Hippocampal formation (tissue), 2 donors: ENCODE measurements at places on chromosomes 1 and 21.
A peak's percentile ranks its signal among the peaks of the same experiment; 100 is the strongest.

DNA sequence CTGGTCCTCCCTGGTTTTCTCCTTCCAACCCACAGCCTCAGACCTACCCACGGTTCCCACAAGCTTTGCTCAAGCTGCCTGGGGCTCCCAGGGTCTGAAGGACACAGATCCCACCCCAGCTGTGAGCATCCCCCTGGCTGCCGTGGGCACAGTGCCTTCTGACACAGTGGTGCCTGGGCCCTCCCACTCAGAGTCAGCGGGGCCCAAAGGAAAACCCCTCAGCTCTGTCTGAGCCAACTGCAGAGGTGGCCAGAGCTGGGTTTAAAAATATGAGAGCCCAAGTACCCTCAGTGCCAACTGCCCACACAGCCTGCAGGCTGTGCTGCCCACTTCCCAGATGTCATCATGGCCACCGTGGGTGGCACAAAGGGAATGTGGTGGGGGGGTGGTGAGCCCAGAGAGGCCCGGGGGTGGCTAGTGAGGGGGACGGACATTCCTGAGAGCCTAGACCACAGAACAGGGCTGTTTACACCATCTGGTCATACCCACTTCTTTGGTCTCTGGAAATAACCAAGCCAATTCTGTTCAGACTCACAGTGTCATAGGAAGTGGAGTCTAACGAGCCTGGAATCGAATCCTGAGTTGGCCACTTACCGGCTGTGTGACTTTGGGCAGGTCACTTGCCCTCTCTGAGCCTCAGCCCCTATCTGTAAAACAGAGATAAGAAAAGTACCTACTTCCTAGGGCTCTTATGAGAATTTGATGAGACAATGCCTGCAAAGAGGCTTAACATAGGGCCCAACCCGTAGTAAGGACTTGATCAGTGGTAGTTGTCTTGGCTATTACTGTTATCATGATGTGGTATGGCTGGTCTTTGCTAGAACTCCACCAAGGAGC, 85.5 kb downstream of the CAMK2N1 start:
- DNase-seq = no peak

DNA sequence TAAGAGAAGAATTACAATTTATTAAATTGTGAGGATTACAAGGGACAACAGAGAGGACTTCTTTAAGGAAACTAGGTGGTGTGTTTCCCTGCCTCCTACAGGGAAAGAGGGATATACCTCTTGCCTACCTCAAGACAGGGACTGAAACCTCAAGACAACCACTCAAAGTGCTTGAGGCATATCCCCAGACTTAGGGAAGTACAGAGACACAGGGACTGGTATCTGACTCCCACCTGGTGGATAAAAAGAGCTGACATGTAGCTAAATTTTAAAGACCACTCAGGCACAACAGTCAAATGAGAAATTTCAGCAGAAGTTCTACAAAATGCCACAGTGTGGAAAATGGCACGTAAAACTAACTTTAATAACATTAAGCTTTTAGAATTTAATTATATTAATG, 21.3 kb downstream of the DENND2C start:
- DNase-seq = no peak

- no peak for DNase-seq
Measured at GRCh38 chr1:22319608-22320007, 132.0 kb upstream of the ZBTB40 start.

GRCh38 chr1:67126111-67126746, 8.5 kb downstream of the C1orf141 start:
- no peak for DNase-seq

DNA sequence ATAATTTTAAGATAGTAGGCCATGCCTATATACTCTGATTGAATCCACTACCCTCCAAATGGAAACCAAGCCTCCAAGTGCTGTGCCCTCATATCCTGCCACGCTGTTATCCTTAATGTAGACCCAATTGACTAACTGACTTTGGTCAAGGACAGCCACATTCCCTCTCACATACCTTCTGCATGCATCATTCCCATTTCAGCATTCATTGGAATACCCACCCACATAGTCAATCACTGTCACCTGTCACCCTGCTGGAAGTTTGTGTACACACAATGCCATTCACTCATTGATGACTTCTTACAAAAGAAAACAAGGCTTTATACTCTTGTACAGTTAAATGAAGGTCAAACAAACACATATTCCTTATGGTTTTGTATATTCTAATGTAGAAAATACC, 221.1 kb upstream of the PBX1 start:
- DNase-seq = no peak

GRCh38 chr21:38668541-38668940, 137.2 kb upstream of the ETS2 start:
- no peak for DNase-seq

DNA sequence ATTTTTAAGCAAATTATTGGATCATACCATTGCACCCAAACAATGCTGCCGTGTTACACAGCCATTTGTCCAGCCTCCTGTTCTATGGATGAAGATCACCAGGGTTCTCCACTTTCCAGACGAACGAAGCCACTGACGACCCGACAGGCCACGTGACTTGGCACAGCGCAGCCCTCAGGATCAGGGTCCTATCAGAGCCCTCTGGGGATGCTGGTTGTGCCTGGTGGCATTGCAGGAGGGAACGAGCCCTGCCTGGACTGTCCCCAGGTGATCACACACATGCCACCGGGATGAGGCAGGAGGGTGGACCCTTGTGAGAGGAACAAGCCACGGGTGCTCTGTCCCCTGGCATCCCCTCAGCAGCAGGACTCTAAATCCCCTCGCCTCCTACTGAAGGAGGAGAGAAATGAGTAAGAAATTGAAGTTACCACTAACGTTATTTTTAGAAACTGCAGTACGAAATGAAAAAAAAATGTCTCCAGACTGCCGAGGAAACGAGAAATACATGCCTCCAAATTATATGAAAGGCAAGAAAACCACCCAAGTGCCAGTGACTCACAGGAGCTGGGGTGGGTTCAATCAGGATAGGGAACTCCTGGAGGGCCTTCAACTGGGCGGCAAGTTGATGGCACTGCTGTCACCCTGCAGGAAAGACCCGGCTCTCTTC, 58.7 kb upstream of the PDE9A start:
- no peak for DNase-seq

GRCh38 chr1:205505076-205505729, 734 bp downstream of the CDK18 start:
- DNase-seq = no peak

GRCh38 chr1:52920791-52921291, 699 bp downstream of the ECHDC2 start:
- DNase-seq = no peak

DNA sequence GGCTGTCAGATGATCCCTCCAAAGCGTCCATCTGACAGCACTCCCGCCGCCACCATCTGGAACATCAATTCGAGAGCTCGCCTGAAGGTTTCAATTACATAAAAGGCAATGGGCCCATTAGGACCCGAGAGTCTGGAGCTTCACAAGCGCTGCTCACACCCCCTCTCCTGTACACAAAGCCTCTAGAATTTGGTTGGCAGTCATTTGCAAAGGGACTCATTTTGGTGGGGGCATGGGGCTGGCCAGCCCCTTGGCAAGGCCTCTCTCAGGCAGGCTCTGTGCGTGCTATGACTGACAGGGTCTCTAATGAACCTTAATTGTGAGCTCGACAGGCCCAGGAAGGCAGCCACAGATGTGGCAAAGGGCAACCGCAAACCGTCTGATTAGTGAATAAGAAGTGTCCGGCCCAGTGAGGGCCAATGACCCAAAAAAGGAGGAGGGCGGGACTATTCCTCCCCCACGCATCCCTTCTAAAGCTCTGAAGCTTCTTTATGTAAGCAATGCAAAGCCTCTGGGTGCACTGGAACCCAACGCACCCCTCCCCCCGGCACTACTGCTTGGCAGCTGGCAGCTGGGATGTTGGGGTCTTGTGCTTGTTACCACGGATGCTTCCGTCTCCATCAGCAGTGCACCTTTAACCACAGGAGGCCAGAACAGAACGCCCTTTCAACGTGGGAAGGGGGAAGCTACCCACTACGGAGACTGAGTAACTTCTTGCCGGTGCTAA, 79.4 kb downstream of the CAPZB start:
- peak; percentile 51 for DNase-seq

DNA sequence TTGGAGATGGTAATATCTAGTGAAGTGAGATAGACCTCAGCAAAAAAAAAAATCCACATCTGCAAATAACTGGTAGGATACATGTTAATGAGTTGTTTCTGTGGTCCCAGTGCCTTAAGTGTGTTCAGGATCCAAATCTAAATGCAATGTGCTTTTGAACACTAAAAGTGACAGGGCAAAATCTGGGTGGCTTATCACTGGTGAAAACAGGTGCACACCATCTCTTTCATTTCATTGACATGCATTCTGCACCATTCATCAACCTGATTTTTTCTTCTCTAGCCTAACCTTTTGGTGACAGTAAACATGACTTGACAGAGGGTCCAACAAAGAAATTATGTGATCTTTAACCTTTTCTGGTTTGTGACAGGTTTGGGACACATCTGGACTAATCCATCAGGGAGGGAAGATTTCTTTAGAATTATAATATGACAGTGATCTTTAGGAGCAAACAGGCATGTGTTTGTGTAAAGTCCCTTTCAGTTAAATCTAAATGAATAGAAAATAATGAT, 201.6 kb upstream of the NEGR1 start:
- no peak for DNase-seq

GRCh38 chr1:77433934-77434333, 152.1 kb downstream of the AK5 start:
- DNase-seq = no peak

- no peak for DNase-seq
Measured at GRCh38 chr21:32994305-32994704, 31.4 kb upstream of the OLIG2 start.

DNA sequence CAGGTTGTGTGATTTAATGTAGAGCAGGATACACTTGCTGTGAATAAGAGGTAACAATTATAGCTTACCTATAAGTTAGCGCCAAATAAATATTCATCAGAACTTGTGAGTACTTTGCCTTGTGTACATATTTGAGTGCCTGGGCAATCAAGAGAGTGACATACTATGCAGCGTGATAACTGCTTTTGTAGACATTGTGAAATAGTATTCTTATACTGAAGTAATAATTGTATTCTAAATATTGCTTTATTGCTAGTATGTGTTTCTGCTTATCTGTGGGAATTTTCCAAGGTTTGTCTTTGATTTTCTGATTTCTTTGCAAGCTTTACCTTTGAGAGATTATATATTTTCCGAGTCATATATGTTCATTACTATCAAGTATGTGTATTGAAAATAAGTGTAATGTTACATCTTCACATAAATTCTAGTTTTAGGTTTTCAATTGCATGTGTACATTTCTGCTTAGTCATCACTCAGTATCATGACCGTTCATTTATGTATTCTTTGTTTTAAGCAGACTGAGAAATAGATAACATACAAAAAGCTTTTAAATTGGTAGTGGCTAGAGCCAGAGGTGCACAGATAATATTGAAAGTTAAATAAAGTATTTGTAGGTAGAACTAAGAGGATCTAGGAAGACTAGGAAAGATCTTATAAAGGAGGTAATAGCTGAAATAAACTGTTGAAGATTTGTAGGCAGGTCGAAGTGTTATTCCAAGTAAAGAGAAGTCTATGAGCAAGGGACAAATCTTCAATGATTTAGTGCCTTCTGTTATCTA, 19.5 kb downstream of the USP25 start:
- no peak for DNase-seq

- DNase-seq = no peak
Measured at GRCh38 chr1:153245466-153245865, 14.0 kb upstream of the LORICRIN start.
